ENCODE measurements at places on chromosomes 11 and 22.

DNA sequence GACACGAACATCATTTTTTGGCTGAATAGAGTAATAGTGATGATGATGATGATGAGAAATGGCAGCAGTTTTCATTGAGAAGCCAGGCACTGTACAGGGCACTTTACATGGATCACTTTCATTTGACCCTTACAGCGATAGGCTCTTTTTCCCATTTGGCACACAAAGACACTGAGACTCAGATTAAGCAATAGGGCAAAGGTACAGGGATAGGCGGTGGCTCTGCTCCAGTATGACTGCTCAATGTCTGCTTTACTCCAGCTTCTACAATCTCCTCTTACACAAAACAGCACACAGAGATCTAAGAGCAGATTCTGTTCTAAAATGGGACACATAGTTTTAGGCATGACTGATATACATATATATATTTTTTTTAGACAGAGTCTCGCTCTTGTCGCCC, 40.6 kb downstream of the MPPED2 start:
- no peak overlapping the region for H3K4me3 ChIP-seq
- H3K36me3 ChIP-seq, result no peaks in the 10 kb centered on the region
- no peak for DNase-seq
- no peak overlapping the region for H3K27ac ChIP-seq
- H3K4me1 ChIP-seq, result no peaks in the 10 kb centered on the region
- no peaks in the 10 kb centered on the region for H3K27me3 ChIP-seq

DNA sequence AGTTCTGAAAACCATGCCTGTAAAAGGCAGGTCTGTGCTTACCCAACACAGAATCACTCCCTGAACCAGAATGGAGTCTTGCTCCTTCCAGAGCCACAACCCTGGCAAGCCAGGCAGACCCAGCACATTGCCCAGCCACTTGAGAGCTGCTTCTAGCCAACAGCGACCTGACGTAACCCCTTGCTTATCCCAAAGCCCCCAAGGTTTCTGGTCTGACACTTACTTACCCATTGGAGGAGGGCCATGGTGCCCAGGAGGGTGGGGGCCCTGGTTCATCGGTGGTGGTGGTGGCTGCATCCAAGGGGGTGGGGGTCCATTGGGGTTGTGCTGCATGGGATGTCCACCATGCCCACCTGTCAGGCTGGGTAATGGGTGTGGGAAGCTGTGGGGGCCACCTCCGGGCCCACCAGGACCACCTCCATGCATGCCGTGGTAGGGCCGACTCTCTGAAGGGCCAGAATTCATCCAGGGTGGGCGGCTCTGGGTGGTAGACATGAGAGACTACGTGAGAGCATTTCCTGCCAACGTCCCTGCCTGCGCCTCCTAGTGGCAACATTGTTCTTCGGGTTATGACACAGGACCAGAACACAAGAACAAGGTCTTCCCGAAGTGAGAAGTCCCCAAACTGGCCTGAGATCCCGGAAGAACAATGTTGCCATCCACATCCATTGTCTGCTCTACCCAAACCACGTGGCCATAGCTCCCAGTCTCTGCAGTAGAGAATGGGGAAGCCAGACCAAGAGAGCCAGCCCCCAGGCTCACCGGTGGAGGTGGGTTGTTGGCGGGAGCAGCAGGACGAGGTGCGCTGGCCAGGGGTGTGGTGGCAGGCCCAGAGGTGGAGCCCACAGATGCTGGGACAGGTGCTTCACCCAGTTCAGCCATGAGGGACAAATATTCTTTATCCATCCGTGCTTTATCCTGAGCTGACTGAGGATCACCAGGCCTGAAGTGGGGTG, 7.8 kb upstream of the PYGM start:
- peak; percentile 82 for DNase-seq
- H3K27me3 ChIP-seq, result no peaks in the 10 kb centered on the region
- H3K27ac ChIP-seq, result peak overlapping the region; percentile 64
- H3K36me3 ChIP-seq, result peaks cover 9% of the 10 kb centered on the region
- no peak overlapping the region for H3K4me3 ChIP-seq

DNA sequence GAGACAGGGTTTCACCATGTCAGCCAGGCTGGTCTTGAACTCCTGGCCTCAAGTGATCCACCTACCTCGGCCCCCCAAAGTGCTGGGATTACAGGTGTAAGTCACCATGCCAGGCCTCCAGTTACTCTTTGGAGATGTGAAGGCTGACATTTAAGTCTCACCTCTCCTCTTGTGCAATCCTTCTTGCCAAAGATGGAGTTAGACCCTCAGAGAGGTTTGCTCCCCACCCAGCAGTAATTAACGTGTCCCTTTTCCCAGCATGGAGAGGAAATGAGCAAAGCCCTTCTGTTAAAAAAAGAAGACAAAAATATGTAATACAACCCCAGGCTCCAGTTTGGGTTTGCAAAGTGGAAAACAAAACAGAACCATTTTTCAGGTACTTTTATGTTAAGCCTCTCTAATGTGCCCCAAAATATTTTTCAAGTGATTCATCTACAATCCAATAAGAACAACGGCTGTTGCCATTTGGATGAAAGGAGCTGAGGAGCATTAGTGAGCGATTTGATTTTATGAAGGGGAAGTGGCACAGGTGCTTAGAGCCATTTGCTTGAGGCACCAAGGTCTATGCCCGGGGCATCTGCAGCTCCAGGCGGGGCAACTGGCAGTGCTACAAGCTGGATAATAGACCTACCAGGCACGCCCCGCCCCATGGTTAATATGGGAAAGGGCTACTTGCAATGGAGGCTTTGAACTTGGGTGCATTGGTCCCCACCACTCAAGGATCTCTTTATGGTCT, 57.2 kb downstream of the GRIK4 start:
- H3K27ac ChIP-seq, result no peak overlapping the region
- H3K27me3 ChIP-seq, result no peaks in the 10 kb centered on the region
- peaks cover 12% of the 10 kb centered on the region for H3K4me1 ChIP-seq
- no peak overlapping the region for H3K4me3 ChIP-seq
- H3K36me3 ChIP-seq, result no peaks in the 10 kb centered on the region

- no peak overlapping the region for H3K27ac ChIP-seq
- no peaks in the 10 kb centered on the region for H3K27me3 ChIP-seq
- no peak overlapping the region for H3K4me3 ChIP-seq
- H3K36me3 ChIP-seq, result peaks cover 13% of the 10 kb centered on the region
These were observed 16.7 kb downstream of the TXN2 start for GRCh38 chr22:36464715-36465231.

DNA sequence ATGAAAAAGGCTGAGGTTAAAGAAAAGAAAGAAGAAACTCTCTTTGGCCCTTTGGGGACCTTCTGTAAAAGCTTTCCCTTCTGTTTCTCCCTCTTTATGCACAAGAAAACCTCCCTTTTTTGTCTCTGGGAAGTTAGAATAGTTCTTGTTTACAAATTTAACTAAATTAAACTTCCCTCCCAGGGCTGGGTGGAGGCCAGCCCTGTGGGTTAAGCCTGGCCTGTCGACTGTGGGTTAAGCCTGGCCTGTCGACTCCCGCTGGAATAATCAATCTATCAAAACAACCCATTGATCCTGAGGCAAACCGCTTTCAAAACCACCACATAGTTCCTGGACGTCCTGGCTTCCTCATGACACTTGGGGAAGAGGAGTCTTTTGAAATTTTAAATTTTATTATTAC, 1.2 kb upstream of the DRG1 start:
- H3K4me3 ChIP-seq, result no peak overlapping the region
- no peak for DNase-seq
- H3K27me3 ChIP-seq, result no peaks in the 10 kb centered on the region
- peaks cover 13% of the 10 kb centered on the region for H3K4me1 ChIP-seq
- no peak overlapping the region for H3K27ac ChIP-seq
- peaks cover 8% of the 10 kb centered on the region for H3K36me3 ChIP-seq

DNA sequence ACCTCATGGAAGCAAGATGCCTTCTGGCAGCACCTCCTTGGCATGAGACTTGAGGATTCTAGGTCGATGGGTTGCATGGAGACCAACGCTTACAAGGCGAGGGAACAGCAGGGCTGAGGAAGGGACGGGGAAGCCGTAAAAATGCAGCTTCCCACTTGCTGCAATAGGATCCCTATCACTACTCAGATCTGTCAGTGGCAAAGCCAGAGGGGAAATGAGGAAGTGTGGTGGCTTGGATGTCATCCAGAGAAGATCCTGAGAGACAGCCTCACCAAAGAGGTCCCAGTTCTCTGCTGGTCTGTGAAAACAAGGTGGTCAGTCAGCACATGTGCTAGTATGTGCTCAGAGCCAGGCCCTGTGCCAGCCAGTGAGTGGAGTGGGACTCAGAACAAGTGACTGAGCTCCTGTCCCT, 22.2 kb downstream of the CYB5R2 start:
- no peaks in the 10 kb centered on the region for H3K36me3 ChIP-seq
- H3K4me1 ChIP-seq, result no peaks in the 10 kb centered on the region
- H3K4me3 ChIP-seq, result no peak overlapping the region

GRCh38 chr11:87036756-87037449, 831 bp upstream of the TMEM135 start:
- no peaks in the 10 kb centered on the region for H3K27me3 ChIP-seq
- DNase-seq, result no peak
- H3K4me1 ChIP-seq, result peaks cover 27% of the 10 kb centered on the region
- H3K27ac ChIP-seq, result no peak overlapping the region

DNA sequence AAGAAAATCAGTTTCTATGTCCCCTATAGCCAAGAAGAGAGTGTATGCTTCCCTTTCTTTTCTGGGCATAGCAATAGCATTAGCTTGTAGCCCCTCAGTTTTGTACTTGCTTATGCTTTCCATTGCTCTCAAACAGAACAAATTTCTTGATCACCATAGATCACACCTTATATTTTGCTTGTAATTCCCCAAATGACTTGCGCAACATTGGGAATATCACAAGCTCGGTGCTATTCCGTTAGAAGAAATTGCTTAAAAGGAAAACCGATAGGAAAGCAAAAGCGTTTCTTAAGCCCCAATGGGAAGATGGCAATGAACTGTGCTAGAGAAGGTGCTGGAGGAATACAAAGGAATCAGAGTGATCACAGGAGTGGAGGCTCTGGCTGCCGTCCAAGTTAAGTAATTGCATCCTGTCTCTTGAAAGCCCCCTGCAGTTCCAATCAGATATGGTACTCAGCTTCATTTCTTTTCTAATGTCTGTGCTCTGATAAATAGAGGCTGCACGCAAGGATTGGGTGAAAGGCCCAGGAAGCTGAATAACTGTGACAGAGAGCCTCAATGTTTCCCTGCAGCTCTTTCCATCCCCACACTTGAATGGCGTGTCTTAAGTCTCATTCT, 182.1 kb upstream of the KIRREL3 start:
- H3K27ac ChIP-seq, result no peak overlapping the region
- no peak overlapping the region for H3K4me3 ChIP-seq
- DNase-seq, result no peak
- no peaks in the 10 kb centered on the region for H3K27me3 ChIP-seq
